NCI-H1105 treated with DMSO at 0.1 percent for 48 hours (cell line): ENCODE measurements at places on chromosomes 5 and 9.

- peak; percentile 0 for DNase-seq
Measured at GRCh38 chr5:130720355-130720754, 444.7 kb downstream of the HINT1 start.

- no peak for DNase-seq
Measured at GRCh38 chr5:14411216-14411615, 170.4 kb upstream of the OTULINL start.

DNA sequence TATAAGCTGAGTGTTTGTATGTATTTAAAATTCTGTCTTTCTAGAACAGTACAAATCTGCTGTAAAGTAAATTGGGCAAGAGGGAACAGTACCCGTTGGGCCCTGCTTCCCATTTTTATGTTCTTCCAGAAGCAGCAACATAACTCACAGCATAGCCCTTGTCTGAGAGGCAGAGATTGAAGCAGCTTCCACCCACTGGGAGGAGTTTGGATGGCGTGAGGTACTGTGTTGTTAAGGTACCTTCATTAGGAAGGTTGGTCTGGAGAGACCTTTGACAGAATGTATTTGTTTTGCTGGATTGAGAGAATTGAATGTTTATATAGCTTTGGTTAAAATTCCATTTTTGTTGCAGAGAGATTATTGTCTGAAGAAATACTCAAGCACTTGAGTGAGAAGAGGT, 24.8 kb downstream of the RAI14 start:
- DNase-seq, result no peak

DNA sequence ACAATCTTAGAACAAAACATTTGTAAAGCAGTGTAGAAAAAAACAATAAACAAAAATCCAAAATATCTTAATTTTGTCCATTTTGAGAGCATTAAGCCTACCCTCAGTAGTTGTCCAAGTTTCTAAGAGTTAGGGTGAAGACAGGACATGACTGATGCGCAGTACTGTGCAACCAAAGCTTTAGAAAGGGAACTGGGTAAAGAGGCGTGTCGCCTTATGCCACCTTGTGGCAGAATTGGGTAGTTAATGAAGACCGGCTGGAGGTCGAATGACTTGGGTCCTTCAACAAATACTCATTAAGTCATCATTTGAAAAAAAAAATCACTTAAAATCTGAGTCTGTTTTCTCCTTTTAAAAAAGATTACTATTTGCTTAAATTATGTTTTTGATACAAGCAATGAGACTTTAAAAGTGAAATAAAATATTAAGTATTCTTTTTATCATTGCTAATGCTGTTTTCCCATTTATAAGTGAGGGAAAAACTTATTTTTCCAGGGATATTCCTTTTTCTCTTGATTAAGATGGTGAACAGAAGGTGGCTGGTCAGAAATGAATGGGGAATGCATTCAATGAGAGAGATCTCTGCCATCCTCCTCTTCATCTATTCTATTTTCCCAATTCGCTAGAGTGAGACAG, 3.5 kb upstream of the RNF20 start:
- peak; percentile 66 for DNase-seq

- DNase-seq, result no peak
Measured at GRCh38 chr9:130815242-130815808, 19.7 kb upstream of the ABL1 start.

DNA sequence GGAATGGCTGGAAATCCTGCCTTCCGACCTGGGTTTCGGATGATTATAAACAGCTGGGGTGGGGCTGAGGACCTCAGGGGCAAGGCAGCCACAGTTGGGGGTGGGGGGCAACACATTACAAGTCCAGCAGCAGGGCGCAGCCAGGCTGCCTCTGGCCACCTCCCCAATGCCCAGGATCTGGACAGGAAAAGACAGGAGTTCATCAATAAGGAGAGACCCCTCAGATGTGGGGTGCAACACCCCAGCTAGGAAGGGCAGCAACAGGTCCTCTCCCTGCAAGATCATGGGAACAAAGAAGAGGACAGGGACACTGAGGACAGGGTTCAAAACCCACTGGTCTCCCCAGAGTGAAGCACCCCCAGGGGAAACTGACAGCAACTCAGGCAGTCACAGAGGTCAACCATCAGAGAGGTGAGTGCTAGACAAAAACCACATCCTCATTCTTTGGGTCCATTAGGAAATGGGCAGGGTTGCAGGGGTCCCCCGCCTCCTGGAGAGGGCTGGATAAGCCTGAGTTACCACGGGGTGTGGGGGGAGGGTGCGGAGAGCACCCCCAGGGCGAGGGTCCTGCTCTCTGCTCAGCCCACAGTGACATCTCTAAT, 33.5 kb downstream of the SEMA4D start:
- DNase-seq, result no peak

GRCh38 chr5:9774472-9775079, 144.4 kb upstream of the TAS2R1 start:
- DNase-seq, result no peak

DNA sequence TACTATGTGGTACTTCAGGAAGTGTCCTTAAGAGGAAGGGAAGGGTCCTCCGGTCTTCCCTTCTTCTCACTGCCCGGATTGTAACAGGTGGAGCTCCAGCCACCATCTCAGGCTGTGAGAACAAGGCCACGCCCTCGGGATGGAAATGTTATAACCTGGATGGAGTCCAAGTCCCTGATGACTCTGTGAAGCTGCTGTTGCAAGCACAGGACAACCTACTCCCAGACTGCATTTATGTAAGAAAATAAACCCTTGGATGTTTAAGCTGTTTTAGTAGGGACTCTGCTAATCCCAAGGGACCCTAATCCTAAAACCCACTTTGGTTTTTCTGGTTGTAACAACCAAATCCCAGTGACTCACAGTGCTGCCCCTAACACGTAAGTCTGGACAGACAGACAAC, 221.6 kb downstream of the ACTL7B start:
- DNase-seq, result peak; percentile 86

DNA sequence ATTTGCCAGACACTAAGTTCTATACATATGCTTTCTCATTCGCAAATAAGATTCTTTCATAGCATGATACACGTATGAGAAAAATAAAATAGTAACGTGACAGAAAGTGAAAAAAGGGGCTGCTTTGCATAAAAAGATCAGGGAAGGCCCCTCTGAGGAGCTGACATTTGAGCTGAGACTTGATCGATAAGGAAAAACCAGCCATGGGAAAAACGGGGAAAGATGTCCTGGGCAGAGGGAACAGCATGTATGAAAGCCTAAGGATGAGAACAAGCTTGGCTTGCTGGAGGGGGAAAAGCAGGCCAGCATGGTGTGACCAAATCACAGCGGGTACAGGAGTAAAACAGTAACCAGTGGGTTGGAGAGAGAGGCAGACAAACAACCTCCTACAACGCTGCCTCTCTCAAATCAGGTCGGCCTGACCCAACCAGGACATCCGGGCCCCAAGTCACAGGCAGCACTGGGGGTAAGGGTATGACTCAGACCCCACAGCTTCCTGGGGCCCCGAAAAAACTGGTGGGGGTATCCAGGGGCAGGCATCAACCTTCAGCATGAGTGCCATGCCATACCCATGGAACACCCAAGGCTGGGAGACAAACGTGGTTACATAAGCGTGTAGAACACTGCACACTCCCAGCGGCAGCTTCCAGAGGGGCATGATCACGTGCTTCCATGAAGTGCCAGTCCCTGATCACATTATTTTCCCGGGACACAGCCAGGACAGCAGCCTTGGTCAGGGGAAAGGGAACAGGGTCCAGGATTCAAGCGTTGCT, 2.2 kb downstream of the TNIP1 start:
- DNase-seq, result no peak

DNA sequence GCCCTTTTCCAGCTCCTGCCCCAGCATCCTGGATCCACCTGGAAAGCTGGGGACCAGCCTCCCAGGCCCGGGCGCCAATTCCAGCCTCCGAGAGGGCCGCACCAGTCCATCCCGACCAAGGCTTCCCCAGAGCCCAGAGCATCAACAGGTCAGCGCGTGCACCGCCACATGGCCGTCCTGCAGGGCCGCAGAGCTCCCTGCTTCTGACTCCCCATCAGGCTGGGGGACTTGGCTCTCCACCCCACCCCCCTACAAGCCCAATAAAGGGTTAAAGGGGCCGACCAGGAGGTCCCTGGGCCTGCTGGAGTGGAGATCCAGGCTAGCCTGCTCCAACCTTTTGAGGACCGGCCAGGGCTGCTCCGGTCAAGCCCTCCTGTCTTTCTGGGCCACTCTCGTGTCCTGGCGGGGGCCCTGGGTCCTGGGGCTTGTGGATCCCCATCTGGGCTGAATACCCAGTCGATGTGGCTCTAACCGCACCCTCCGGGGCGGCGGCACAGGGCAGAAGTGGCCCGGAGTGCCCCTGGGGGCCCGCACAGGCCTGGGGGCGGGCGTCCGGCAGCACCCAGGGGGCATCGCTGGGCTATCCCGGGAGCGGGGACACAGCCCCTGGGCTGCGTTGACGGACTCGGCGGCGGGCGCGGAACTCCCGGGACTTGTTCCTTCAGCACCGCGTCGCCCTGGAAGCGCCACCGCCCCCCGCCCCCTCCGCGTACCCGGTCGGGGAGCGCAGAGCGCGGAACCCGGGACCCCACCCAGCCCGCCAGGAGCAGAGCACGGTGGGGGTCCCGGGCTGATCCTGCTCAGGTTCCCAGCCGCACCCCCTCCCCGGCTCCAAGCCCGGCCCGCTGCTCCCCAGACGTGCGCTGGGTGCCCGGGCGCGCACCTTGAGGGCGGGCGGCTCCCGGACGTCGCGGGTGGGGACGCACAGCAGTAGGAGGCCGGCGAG, 590 bp downstream of the ENTPD2 start:
- DNase-seq, result no peak

DNA sequence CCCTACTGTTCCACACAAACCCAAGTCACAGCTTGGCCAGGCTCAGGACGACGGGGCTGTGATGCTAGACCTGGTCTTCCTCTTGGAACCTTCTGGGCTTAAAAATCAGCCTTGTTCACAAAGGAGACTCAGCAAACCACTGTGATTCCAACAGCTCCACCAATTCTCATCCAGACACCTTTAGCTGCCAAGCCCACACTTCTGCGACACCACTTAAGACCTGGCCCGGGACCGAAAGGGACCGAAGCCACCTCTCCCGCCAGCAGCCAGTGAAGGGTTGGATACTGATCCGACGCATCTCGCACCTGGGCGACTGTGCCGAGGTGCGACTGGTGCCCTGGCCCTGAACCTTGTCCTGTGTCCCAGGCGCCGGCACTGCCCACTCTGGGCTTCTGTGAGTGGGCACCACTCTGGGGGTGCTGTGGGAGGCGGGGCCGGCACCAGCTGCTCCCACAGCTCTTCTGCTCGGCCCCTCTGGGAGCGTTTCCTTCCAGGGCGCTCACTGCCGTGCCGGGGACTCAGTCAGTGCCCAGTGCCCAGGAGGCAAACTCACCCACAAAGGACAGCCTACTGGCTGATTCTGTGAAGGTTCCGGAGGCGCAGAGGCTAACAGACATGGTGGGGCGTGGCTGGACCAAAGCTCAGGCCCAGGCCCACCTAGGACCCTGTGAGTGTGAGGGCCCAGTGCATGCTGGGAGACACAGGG, 50.9 kb downstream of the EXD3 start:
- no peak for DNase-seq

DNA sequence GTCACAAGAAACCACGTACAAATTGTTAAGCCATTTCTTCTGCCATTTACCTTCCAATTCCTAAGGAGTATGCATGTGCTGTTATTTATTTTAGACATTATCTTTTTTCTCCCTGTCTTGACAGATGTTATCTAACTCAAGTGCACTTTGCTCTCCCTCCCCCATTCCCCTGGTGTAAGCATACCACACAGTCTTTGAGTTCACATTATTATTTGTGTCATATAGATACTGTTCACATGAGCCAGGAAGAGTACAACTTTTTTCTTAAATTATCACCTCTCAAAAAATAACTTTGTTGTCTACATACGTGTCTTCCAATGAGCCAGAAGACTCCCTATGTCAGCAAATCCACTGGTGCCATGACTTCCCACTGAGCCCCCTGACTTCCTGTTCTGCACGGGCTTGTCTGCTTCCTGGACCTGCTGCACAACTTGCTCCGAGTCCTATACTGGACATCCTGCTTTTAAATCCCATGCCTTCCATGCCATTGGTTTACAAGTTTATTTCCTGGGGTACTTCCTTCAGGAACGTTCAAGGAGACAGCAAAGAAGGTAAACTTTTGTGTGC, 19.9 kb upstream of the FAM120A start:
- DNase-seq, result no peak

- no peak for DNase-seq
Measured at GRCh38 chr9:76697081-76697480, 67.2 kb upstream of the PCA3 start.

GRCh38 chr9:6564868-6565267, 80.7 kb downstream of the GLDC start:
- no peak for DNase-seq

- DNase-seq, result no peak
Measured at GRCh38 chr9:108816037-108816436, 39.7 kb downstream of the ACTL7B start.

GRCh38 chr5:113000466-113000865, 23.9 kb downstream of the DCP2 start:
- no peak for DNase-seq

GRCh38 chr5:172283020-172283861, at the start of gene UBTD2:
UBTD2 (minus strand) TSS chr5:172283764; CDS start chr5:172283665, 99 bp downstream.
- DNase-seq, result peak; percentile 48
